Iris pigment epithelial cell (primary cell): ENCODE measurements at places on chromosomes 13 and 19.
A peak's percentile ranks its signal among the peaks of the same experiment; 100 is the strongest.

- DNase-seq, result no peak
Measured at GRCh38 chr13:24199016-24199415, 38.5 kb downstream of the SPATA13 start.

DNA sequence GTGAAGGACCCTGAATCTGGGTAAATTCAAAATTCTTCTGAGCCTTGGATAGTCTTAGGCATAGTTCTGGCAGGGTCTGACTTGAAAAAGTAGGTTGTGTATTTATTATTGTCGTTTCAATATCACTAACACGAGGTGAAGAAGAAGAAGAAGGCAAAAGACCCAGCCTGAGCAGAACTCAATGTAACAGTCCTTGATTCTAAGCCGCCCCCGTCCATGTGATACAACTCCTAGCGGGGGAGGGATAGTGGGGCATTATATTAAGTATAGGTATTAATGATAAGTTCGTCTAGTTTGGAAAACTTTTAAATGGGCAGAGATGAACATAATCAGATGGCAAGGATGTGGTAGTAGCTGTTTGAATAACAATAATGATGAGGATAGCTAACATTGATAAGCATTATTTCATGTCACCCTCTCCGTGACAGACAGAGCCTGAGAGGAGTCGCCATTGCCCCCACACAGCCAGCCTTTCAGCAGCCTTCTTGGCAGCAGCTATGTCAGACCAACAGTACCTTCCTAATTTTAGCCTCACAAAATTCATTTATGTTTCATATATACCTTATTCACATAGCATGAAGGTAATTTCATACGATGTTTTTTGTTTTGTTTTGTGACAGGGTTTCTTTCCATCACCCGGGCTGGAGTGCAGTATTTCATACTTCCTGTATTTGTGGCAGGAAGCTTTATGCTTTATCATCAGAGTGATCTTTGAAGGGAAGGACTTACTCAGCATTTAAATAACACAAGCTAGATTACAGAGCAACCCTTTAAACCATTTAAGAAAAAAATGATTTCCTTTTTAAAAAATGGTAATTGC is 64.4 kb upstream of the NPAS1 start:
- DNase-seq, result peak; percentile 79

GRCh38 chr13:47853236-47853635 is 147.8 kb downstream of the SUCLA2 start:
- DNase-seq, result peak; percentile 68

GRCh38 chr13:110390567-110390966 is 83.5 kb downstream of the COL4A2 start:
- peak; percentile 96 for DNase-seq

DNA sequence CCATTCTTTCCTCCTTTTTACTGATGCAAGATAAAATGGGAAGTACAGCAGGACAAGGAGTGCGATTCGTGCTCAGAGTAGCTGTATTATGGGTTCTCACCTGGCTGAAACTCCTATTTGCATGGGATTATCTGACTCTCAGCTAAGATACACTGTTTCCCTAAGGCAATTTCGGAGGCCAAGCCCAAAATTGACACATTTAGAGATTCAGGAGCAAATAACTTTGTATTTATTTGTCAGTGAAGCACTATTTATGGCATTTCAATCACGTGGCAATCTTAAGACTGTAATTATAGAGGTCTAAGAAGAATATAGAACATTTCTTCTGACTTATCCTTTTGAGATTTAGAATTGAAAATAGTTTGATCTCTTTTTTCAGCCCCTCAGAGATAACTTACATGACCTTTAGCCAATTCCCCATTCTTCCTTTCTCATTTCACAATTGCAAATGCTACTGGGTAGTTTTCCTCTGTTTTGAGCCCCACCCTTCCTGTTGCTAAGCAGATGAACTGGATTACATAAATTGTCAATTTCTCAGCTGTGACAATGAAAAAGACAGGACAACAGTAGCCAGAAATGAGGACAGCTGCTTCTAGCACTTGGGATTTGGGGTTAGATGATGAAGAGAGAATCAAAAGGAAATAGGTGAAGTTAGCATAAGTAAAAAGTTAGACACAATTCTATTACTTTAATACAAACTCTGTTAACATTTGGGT is 122.7 kb upstream of the FRY start:
- peak; percentile 6 for DNase-seq

DNA sequence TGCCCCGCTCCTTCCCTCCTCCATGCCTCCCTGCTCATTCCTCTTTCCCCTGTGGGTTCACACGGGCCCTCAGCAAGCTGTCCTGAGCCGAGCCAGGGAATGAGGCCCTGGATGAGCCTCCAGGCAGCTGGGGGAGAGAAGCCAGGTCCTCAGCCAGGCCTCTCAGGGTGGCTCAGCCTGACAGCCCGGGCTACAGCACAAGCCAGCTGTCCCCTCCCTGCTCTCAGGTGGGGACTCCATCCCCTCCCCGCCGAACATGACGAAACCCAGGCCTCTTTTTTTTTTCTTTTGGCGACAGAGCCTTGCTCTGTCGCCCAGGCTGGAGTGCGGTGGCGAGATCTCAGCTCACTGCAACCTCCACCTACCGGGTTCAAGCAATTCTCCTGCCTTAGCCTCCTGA is 40.0 kb upstream of the MATK start:
- no peak for DNase-seq

DNA sequence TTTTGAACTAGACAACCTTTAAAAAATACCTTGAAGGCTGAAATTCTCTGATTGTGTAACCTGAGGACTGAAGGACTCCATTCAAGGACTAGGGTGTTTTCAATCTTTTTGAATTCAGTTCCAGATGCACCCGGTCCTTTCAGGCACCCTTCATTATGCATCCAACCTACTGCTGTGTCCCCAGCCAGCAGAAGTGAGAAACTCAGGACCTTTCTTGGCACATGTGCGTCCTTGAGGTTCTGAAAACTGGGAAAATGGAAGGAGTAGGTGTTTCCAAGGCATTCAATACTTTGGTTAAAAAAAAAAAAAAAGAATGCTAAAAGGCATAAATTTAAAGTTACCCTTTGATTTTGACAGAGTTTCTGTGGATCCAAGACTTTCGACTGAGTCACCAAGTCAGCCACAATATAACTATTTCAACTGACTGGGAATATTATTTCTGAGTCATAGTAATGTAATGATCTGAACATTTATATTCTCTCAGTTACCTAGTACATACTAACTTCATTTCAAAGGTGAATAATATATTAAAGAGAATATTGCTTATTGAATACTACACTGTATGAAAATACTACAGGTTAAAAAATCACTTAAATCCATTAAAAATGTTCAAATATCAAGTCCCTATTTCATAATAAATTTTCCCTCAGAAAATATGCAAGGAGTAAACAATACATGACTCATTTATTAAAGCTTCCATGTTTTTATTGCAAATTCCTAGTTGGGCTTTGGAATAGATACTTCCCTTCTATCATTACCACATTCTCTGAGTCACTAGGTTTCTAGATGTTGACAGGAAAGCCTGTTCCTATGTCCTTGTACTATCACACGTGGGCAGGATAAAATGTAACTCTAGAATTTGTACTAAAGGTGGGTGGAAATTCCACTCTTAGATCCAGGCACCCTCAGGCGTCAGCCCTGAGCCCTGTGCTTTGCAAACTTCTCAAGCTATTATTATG is 2.4 kb upstream of the ITGBL1 start:
- DNase-seq, result peak; percentile 89

- no peak for DNase-seq
Measured at GRCh38 chr13:87208636-87209035, 462.5 kb upstream of the SLITRK5 start.

DNA sequence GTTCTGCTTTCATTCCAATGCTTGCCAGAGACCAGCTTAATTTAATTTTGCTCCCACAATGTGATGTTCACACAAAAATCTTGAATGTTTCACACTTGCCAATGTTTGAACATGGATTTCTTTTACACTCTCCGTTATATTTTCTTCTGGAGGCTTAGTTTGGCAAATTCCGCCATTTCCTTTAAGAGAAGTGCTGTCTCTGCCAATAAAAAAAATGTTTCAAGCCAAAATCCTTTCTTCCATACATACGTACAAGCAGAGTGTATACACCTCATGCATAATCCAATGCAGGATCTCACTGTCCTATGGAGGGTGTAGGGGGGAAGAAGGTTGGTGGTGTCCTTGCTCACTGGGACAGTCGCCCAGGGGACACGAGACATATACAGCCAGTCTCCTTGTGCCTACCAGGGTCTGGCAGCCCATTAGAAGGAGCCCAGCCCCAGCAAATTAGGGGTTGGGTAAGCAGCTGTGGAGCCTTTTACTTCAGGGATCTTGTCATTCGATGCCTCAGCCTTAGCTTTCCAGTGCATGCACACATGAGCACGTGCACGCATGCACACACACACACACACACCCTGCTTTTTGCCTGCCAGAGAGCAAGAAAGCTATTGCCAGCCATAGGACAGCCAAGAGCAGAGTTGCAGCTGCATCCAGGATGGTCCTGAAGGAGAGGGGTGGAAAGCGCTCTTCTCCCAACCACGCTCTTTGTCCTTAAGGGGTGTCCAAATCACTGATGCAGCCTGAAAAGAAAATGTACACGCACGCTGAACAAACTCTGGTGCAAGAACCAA is 208.3 kb downstream of the FOXO1 start:
- DNase-seq, result no peak

GRCh38 chr13:98358937-98359336 is 181.9 kb upstream of the RNF113B start:
- no peak for DNase-seq

GRCh38 chr19:44712864-44713515 is 14.0 kb downstream of the CEACAM16 start:
- DNase-seq, result no peak

DNA sequence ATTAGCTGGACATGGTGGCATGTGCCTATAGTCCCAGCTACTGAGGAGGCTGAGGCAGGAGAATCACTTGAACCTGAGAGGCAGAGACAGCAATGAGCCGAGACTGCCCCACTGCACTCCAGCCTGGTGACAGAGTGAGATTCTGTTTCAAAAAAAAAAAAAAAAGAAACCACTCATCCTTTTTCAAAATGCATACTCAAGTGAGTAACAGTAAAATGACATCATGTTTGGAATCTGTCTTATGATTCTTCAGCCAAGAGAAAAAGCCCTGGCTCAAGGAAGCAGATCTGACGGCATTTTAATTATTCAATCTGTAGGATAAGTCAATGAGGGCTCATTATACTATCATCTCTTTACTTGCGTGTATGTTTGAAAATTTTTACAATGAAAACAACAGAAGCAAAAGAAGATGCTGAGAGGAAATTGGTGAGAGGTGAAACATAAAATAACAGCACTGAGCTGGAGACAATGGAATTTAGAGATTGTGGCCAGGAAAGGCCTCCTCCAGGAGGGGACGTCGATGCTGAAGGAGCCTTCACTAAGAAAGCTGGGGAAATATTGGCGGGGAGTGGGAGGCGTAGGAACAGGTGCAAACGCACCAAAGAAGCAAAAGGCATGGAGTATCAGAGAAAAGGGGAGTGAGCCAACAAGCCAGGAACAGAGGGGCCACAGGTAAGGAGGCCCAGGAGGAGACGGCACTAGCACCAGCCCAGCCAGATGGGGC is 12.9 kb upstream of the CCNE1 start:
- DNase-seq, result peak; percentile 60

GRCh38 chr19:54921082-54921481 is 15.1 kb downstream of the NCR1 start:
- DNase-seq, result no peak

- DNase-seq, result no peak
Measured at GRCh38 chr19:45217193-45217956, 27.8 kb downstream of the EXOC3L2 start.

DNA sequence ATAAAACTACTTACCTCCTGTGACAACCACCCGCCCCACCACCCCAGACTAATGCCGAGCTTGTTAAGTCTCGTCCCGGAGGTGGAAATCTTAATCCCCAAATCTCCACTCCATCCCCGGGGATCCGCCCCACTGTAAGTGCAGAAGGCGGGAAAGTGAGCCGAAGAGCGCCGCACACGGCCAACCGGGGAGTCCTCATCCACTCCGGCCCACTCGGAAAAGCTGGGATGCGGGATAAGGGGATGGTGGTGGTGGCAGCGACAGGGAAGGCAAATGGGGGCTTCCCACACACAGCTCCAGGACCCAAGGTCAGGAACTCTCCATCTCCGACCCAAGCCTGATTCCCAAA is 621 bp downstream of the FBL start:
- DNase-seq, result no peak

- DNase-seq, result peak; percentile 56
Measured at GRCh38 chr19:996051-996838, 4.0 kb upstream of the GRIN3B start.

- peak; percentile 40 for DNase-seq
Measured at GRCh38 chr13:50910485-50910805, 854 bp downstream of the RNASEH2B start.

GRCh38 chr19:1211494-1212234 is 6.1 kb downstream of the STK11 start:
- no peak for DNase-seq

- DNase-seq, result no peak
Measured at GRCh38 chr13:109910194-109910593, 123.8 kb upstream of the IRS2 start.

- no peak for DNase-seq
Measured at GRCh38 chr13:97282705-97283104, 60.6 kb downstream of the MBNL2 start.

GRCh38 chr19:14165990-14166830 is 29.8 kb upstream of the ASF1B start:
- DNase-seq, result no peak

- DNase-seq, result no peak
Measured at GRCh38 chr13:61592489-61592888, 176.8 kb upstream of the PCDH20 start.
